ENCODE measurements at places on chromosomes 1 and 21.
A peak's percentile ranks its signal among the peaks of the same experiment; 100 is the strongest.

DNA sequence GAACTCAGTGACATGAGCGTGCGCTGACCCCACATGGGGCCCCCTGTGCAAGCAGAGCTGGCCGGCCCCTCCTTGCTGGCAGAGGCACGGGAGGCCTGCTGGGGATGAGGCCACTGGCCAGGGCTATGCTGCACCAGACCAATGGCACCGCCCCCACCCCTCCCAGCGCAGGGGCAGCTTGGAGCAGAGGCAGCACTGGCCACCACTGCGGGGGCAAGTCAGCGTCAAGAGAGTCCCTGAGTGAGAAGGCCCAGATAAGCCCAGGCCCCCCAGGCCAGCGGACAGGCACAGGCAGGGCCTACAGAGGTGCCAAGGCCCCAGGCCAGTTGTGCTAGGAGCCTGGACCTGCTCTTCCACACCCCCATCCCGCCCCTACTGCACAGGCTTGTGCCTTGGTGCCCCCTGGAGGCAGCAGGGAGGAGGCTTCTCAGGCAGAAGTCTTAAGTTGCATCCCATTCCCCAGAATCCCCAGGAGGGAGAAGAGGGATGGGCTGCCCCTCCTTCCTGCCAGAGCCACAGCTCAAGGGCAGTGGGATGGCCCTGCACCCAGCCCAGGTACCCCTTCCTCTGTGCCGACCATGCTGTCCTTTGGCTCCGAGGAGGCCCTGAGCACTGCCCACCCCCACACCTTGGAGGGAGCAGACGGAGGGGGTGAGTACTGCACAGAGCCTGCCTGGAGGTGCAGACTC, 35.8 kb downstream of the EPHX1 start:
- DNase-seq: peak; percentile 90

DNA sequence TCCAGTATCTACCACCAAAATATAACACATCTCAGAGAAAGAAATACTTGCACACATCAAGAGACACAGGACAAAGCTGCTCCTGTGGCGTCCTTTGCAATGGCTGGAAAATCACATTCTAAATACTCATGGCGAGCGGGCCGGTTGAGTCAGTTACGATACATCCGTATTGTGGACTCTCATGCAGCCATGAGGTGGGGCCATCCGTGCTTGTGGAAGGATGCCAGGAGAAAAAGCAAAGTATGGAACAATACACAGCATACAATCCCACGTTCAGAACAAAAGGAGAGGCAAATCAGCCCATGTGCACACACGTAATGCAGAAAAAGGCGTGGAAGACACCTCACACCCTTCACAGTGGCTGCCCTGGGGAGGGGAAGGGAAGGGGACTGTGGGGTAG, 13.1 kb downstream of the ATP13A2 start:
- no peak for DNase-seq

GRCh38 chr1:178645808-178646200, 79.2 kb upstream of the RALGPS2 start:
- peak; percentile 82 for DNase-seq

GRCh38 chr1:192808518-192809306, at the start of gene RGS2:
Gene RGS2 (plus strand): TSS chr1:192809039. CDS start chr1:192809072, 33 bp downstream.
- peak; percentile 98 for DNase-seq

GRCh38 chr1:212121779-212122178, 86.2 kb downstream of the DTL start:
- DNase-seq: no peak

DNA sequence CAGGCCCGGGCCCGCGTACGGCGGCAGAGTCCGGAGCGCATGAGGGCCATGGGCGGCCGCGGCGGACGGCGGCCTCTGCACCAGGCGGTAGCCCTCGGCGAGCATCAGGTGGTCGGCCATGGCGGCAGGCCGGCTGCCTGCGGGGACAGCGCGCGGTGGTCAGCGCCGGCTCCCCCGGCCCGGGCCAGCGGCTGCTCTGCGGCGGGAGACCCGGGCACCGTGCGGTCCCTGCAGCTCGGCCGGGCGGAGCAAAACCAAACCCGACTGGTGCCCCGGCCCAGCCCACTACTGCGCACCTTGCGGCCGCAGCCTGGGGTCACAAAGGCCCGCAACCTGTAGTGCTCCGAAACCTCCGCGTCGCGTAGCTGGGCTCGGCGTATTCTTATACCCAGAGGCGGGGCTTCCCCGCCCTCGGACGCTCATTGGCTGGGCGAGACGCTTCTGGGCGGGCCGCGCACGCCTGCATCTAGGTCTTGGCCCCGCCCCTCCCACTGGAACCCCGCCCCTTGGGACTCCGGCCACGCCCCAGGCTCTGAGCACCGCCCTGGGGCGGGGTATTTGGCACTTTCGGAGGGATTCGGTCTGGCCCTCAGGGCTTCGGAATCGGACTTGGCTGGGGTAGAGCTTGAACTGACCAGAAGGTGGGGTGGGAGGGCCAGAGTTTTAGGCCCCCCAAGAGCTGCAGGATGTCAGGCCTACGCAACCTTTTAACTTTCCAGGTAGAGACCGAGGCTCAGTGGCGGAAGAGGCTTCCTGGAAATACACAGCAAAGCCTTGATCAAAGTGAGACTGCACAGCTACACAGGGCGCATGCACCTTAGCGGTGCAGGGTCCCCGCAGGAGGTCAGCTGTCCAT, at the start of gene CITED4:
Gene CITED4, minus strand, starts transcription at position 356 of the 856 bp plus-strand sequence. Its CDS starts 236 bp downstream, at position 120.
- DNase-seq: peak; percentile 98

GRCh38 chr1:177183836-177184235, 13.1 kb downstream of the BRINP2 start:
- DNase-seq: no peak

DNA sequence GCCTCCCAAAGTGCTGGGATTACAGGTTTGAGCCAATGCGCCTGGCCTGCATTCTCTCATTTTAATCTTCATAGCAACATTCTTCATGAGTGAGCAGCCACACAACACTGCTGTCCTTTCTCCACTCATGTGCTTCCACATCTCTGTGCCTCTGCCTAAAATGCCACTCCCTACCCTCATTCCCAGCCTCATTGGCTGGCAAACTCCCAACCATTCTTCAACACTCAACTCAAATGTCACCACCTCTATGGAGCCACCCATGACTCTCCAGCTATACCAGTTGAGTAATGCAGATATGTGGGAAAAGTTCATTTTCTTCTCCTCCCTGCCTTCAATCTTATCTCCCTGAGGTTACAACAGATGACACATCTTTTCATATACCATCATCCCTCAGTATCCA, 53.9 kb upstream of the ZC3H12A start:
- DNase-seq: no peak

DNA sequence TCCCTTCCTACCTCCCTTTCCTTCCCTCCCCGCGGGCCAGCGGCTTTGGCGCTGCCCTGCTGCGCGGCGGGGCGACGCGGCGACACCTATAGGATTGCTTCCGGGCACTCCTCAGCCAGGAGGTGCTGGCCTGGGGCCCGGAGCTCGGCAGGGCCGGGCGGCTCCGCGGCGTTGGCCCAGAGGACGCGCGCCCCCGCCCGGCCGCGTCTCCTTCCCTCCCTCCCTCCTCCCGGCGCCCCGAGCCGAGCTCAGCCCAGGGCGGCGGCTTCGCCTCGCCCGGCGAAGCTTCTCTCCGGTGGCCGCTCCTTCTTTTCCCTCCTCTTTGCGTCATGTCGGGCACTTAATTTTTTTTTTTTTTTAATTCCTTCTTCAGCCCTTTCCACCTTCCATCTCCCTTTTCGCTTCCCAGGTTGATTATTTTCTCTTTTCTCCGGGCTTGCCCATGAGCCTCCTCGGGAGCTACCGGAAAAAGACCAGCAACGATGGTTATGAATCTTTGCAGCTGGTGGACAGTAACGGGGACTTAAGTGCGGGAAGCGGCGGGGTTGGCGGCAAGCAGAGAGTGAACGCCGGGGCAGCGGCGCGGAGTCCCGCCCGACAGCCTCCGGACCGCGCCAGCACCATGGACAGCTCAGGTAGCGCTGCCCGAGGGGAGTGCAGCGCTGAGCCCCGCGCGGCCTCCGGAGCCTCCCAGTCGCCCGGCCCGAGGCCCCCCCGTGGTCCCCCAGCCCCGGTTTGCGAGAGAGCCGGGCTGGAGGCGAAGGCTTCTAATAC, at the start of gene DNAJC6:
Gene DNAJC6, plus strand, starts transcription at position 240 of the 774 bp plus-strand sequence. Its CDS starts 203 bp downstream, at position 443.
- peak; percentile 89 for DNase-seq

DNA sequence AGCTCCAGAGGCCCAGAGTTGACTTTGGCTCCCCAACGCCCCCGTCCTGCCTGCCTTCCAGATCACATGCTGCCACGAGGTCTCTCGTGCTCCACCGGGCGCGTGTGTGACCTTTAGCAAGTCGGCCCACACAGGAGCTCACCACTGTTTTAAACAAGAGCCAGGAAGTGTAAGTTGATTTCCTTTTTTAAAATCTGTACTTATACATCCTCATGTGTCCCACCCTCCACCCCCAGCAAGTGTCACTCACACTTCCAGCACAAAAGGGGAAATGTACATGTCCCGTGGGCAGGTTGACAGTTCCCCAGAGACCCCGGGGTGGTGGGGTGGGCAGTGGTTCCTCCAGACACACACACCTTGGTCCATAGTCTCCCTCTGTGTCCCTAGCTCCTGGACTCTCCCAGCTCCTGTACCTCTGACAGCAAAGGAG, 84.4 kb downstream of the STUM start:
- DNase-seq: no peak

- DNase-seq: peak; percentile 31
Measured at GRCh38 chr1:87140831-87141540, 187.7 kb upstream of the LMO4 start.

GRCh38 chr1:223233410-223234169, 90.5 kb upstream of the TLR5 start:
- peak; percentile 81 for DNase-seq

- DNase-seq: no peak
Measured at GRCh38 chr1:53147174-53147573, 4.7 kb upstream of the SLC1A7 start.

DNA sequence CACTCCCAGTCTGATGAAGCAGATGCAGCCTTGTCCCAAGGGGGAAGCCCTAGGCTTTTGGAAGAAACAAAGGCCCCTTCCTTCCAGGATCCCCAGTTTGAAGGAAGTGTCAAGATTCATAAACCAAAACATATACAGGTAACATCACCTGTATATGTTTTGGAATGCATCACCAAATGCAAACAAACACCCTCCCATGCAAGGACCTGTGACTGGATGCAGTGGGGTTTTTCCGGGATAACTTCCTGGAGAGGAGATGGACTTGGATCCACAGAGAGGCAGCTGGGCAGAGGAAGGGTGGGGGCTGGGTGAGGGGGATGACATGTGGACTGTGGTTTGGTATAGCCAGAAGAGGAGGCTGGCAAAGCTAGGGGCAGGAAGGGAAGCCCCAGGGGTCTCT, 1.5 kb upstream of the PLA2G2F start:
- DNase-seq: no peak

GRCh38 chr1:61332196-61332753, 249.9 kb downstream of the NFIA start:
- no peak for DNase-seq

DNA sequence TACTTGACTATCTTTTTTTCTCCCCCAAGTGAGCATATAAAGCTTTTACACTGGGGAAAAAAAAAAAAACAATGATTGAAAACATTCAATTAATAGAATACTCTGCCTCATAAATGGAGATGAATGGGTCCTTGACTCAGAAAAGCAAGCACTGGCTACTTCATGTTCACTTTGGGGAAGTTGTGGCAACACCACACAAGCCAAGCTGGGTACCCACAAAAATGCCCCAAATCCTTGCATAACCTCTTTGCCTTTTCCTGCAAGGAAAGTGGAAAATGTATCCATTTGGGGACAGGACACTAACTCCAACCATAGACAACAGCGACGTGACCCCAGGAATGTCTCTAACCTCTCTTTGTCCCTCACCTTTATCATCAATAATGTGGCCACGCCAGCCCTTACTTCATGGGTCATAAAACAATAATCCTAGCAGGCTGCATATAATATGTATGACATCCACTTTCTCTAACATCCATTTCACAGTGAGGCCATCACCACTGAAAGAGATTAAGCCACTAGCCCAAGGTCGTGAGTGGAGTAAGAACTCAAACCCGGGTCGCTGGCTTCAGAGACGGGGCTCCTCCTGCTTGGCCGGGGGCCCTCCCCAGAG, 2.3 kb downstream of the ECE1 start:
- DNase-seq: no peak

DNA sequence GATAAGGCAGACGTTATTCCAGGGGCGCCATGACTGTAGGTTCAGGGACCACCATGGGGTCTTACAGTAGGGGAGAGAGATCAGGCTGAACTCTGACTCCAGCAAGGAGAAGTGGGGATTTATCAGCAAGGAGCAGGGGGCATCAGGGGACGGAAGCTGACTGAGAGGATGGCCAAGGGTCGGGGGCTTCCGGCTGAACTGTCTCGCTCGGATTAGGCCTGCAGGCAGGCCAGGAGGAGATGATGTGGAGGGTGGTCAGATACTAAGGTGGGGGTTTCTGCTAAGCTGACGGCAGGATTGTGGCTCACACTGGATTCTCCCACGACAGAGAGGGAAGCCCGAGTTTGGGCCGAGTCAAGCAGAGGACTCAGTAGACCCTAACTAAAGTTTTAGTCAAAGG, 186.9 kb upstream of the VAMP3 start:
- DNase-seq: no peak

Data from GM03348 (cell line).